NCI-H1694 treated with DMSO at 0.1 percent for 48 hours (cell line): ENCODE measurements at places on chromosomes 1 and 21.

GRCh38 chr1:231443363-231443762 is 21.3 kb upstream of the EGLN1 start:
- DNase-seq = no peak

DNA sequence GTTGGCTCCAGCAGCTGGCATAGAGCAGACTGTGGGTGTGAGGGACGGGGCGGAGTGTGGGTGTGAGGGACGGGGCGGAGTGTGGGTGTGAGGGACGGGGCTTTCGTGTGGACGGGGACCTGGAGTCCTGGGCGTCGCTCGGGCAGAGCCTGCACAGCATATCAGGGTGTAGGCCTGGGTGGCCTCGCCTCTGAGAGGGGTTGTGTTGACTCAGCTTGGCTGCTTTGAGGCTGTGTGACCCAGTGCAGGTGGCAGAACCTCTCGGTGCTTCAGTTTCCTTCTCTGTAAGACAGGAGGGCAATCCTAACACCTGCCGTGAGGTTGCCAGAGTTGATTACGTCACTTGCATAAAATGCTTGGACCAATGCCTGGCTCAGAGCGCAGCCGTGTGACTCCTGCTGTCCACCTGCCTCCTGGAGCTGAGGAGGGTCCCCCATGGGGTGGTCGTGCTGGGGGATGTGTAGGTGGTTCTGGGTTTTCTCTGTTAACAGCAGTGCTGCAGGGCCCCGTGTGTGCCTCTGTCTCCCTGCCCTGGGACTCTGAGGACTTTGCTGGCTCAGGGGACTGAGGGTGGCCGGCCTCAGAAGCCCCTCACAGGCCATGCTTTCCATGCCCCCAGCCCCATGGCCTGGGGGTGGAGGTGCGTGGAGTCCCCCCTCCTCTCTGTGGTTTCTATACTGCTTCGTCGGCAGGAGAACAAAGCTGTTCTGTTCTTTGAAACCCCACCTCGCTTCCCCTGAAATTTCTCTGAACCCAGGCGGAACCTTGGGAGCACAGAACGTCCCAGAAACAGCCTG is 15.4 kb downstream of the PDXK start:
- DNase-seq = no peak

GRCh38 chr1:96329121-96329520 is 392.5 kb upstream of the PTBP2 start:
- DNase-seq = no peak

- no peak for DNase-seq
These were observed 158.2 kb upstream of the NFIA start for GRCh38 chr1:60924165-60924564.

- DNase-seq = no peak
These were observed 42.2 kb downstream of the ZBTB17 start for GRCh38 chr1:15933684-15934083.

- DNase-seq = no peak
These were observed 65.7 kb downstream of the PSMG1 start for GRCh38 chr21:39117440-39117970.

- DNase-seq = no peak
These were observed 77.1 kb downstream of the ITPKB start for GRCh38 chr1:226661965-226662364.

DNA sequence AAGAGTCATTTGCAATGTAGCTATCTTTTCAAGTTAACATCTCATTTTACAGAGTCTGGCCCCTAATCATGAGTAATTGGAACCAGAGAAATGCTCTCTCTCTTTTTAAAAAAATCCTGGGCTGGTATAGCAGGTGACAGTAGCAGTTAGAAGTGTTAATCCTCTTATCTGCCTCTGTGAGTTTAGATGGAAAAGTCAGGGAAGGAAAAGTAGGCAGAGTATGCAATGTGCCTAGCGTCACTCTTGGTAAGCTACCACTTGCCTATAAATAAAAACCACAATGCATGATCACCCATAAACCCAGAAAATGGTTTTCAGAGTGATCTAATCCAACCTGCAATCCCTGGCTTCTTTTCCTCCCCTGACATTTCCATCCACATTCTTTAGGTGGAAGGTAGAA is 43.2 kb downstream of the UTP25 start:
- DNase-seq = no peak

DNA sequence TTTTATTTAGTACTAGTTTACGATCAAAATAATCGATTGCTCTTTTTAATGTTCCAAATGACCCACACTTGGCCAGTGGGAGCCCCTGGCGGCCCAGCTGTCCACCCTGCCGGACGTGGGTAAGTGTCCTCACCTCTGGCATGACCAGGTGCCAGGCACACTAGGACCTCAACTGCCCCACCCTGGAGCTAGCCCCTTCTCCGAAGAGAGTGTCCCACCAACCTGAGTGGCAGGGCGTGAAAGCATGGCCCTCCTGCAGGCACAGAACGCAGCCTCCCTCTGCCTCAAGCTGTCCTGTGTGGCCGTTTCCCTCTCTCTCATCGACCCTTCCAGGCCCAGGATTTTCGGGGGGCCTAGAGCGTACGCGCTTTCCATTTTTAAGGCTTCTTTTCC is 32.9 kb upstream of the AGPAT3 start:
- no peak for DNase-seq

GRCh38 chr1:21634806-21635535 is 34.2 kb downstream of the RAP1GAP start:
- DNase-seq = no peak

- DNase-seq = no peak
These were observed 10.2 kb upstream of the IL10 start for GRCh38 chr1:206782448-206782847.

GRCh38 chr1:30418939-30419720 is 304.3 kb downstream of the MATN1 start:
- no peak for DNase-seq

DNA sequence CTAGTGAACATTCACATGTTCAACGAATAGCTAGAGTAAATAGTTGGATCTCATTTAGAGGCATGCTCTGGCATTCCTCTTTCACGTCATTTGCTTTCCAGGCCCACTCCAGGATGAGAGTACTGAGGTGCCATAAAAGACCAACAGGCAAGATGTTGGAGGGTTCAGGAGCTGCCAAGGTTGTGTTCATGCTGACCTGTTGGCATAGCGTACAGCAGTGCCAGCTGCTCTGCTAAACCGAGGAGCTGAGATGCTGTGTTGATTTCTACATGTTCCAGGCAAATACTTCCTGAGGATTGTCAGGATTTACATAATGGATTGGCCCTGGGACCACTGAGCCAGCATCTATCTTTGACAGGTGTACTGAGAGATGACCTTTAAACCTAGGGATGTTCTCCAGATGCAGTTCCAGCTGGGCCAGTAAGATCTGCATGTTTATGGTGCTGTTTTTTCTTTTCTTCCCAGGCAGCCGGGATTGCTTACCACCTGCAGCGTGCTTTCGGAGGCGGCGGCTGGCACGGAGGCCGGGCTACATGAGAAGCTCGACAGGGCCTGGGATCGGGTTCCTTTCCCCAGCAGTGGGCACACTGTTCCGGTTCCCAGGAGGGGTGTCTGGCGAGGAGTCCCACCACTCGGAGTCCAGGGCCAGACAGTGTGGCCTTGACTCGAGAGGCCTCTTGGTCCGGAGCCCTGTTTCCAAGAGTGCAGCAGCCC is 66.9 kb downstream of the DISC1 start:
- peak; percentile 79 for DNase-seq

- DNase-seq = no peak
These were observed 10.6 kb downstream of the G0S2 start for GRCh38 chr1:209685821-209686220.

DNA sequence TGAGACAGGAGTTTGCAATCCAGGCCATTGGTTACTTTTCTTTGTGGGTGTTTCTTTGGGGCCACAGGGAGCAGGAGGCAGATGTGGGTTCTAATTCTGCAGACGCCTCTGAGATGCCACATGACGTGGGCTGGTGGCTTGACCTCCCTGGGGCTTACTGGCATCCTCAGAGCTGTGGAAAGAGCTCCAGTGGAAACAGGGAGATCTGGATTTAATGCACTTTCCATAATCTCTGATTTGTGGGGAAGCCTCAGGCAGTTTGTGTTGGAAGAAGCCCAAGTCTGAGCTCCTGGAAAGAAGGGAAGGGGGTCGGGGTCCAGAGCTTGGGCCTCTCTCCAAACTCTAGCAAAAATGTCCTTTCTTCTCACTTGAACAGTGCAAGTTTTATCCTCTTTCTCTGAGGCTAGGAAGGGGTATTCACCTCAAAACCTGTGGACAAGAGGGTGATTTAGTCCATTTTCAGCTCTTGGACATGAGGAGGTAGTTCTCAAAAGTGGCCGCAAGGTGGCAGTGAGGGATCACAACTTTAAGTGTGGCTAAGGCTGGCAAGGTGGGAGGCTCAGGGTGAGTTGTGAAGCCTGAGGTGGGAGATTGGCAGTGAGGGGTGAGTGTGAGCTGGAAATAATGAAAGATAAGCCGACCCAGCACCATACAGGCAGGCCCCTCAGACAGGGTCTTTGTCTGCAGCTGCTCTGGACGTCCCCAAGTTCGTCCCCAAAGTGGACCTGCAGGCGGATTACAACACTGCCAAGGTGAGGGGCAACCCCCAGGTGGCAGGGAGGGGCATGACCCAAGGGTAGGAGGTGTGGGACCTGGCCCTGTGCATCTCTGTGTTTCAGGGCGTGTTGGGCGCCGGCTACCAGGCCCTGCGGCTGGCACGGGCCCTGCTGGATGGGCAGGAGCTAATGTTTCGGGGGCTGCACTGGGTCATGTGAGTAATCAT is 9.2 kb downstream of the IKBKE start:
- DNase-seq = peak; percentile 83

GRCh38 chr21:45584786-45585185 is 42.5 kb upstream of the SLC19A1 start:
- no peak for DNase-seq

DNA sequence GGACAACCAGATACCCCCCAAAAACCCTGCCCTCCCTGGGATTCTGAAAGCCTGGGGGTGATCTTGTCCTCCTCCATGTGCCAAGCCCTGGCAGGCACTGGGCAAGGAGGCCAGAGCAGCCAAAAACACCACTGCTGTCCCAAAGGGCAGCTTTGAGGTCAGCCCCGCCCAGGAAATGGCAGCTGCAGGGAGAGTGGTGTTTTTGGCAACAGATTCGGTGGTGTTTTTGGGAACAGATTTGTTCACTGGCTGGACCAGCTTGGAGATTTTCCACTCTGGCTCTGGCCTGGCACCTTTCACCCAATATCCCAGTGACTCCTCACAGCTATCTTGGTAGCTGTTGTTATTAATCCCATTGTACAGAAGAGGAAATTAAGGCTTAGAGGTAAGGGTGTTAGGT is 34.7 kb downstream of the LRP8 start:
- no peak for DNase-seq

DNA sequence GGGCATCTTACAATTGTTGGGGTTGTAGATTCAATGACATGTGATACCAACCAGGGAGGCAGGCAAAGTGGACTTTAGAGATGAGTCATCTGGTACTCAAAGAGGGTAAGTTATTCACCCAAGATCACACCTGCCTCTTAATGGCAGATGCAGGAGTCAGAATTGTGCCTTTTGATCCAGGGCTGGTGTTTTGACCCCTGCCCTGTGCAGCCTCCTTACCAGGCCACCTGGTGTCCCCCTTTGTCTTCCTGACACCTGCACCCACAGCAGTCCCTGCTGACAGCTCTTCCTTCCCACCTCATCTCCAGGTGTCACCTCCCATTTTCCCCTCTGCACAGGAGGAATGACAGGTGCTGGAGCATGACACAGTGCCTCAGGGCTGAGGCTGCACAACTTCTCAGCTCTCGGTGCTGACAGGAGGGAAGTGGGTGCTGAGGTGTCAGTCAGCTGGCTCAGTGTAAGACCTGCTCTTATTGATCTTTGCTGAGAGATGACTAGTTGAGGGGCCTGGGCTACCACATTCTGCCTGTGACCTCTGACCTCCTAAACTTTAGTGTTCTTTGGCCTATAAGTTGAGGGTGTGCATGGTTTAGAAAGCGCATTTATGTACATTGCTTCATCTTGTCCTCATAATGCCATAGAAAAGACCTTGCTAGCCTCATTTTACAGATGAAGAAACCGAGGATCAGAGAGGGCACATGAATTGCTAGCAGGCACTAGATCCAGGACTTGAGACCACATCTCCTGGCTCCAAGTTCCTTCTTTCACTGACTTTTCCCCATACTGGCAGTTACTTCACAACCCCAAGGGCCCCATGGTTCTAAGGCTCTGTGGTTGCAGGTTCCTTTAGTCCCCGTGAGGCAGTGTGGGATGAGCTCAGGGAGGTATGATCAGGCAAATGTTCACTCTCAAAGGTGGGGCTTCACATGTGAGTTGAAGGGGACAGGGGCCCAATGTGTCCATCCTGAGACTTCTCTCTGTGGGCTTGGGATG is 31.3 kb downstream of the CACNA1E start:
- DNase-seq = no peak

- no peak for DNase-seq
These were observed 647.2 kb upstream of the CXADR start for GRCh38 chr21:16865632-16866031.

GRCh38 chr1:235998812-235999211 is 66.1 kb downstream of the NID1 start:
- DNase-seq = no peak

- no peak for DNase-seq
These were observed 351.4 kb downstream of the NUF2 start for GRCh38 chr1:163672976-163673758.

DNA sequence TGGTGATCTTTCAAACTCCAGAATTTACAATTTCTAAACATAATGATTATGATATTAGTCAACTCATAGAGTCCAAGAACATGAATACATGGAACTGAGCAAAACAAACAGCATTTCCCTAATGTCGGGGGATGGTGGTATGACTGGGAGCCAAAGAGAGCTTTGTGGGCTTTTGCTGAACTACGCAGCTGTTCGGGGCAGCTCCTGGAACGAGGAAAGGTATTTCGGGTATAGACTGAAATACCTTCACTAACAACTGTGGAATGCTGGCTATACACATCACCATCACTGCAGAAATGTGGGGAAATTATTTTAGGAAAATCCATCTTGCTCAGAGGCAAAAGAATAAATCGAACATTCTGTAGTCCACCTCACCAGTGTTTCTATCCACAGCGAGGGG is 30.2 kb upstream of the VPS26C start:
- DNase-seq = no peak

DNA sequence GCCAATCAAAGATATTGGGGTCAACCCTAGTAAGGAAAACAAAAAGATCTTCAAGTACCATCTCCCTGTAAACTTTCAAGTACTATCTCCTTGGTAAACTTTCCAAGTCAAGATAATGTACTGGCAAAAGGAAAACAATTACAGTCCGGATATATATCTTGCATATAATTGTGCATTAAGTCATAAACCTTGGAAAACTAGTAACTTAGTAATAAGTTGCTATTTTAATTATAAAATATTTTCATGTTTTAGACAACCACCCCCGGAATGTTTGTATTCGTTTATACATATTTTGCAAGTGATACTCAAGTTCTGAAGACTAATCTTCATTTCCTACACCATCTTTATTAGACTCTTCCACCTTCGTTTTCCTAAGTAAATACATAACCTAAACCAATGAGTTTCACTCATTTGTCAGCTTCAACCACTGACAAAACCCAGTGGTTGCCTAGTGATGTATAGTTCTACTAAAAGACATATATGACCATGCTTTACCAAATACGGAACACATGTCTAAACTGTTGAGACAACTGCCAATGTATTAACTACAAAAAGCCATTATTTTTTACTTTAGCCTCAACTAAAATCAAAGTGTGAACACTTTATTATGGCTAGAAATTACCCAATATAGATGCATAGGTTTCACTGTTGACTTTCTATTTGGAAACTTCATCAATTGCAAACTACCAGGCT is 1.7 kb downstream of the AKT3 start:
- DNase-seq = peak; percentile 100

GRCh38 chr1:111378791-111379190 is 48.7 kb downstream of the OVGP1 start:
- DNase-seq = no peak

- DNase-seq = no peak
These were observed 97.0 kb upstream of the CD34 start for GRCh38 chr1:208007938-208008342.

GRCh38 chr1:232900818-232901217 is 49.6 kb upstream of the NTPCR start:
- no peak for DNase-seq
